ENCODE measurements at places on chromosomes 4 and X.

DNA sequence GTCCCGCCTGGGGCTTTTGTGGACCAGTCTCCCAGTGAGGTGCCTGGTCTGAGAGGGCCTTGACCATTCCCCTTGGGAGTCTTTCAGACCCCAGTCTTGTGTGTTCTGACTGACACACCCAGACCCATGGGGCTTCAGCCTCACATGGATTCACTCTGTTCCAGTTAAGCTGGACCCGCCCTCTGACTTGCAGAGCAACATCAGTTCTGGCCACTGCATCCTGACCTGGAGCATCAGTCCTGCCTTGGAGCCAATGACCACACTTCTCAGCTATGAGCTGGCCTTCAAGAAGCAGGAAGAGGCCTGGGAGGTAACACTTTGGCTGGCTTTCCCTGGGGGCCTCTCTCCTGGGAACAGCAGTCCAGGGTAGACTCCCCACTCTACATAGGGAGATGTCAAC, 6.8 kb downstream of the IL9R start:
- no peak for DNase-seq

DNA sequence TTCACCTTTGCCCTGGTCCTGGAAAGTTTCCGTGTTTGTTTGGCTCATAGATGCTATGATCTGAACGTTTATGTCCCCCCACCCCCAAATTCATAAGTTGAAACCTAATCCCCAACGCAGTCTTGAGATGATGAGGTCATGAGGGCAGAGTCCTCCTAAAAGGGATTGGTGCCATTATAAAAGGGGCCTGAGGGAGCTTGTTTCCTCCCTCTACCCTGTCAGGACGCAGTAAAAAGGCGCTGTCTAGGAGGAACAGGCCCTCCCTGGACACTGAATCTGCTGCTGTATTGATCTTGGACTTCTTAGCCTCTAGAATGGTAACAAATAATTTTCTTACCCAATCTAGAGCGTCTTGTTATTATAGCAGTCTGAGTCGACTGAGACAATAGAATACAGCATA, 2190.6 kb upstream of the TENM3 start:
- no peak for DNase-seq

- no peak for DNase-seq
Observed at GRCh38 chr4:111018216-111018615, 395.3 kb upstream of the PITX2 start.

- DNase-seq = no peak
Observed at GRCh38 chrX:48083212-48083611, 11.8 kb upstream of the ZNF630 start.

- peak; percentile 53 for DNase-seq
Observed at GRCh38 chr4:4981427-4981826, 37.8 kb downstream of the CYTL1 start.

DNA sequence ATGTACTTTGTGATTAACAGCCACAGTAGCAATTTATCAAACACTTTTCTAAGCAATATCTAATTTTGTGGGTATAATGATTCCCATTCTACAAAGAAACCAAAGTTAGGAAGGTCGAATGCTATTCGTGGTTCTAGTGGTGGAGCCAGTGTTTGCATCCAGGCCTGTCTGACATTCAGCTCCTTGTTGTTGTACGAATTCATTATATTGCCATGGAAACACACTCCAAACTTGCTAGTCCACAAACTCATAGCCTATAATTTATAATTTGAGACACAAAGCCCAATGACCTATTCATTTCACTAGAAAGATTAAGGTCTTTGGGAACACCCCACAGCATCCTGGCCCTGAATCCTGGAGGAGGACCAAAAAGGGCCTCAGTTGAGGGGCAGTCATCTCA, 52.0 kb upstream of the FRAS1 start:
- no peak for DNase-seq

DNA sequence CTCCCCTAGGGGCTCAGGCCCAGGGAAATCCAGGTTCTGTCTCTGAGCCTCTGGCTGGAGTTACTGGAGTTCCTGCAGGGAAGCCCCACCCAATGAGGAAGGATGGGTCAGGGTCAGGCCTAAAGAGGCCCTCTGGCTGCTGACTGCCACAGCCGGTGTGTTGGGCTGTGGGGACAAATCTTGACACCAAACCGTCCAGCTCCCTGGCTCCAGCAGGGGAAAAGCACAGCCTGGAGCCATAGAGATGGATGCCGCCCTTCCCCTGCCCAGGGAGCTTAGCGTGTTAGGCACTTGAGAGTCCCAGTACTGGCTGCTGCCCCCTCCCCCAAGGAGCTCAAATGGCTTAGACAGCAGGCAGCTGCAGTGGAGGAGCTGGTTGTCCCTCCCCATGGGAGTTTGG, 321.3 kb upstream of the LCORL start:
- no peak for DNase-seq

- no peak for DNase-seq
Observed at GRCh38 chrX:39479856-39480255, 617.9 kb downstream of the BCOR start.

GRCh38 chrX:19204636-19205035, 82.4 kb upstream of the ADGRG2 start:
- DNase-seq = no peak

GRCh38 chr4:188722911-188723310, 583.7 kb downstream of the TRIML1 start:
- peak; percentile 7 for DNase-seq

GRCh38 chr4:137740141-137740540, 207.8 kb upstream of the PCDH18 start:
- DNase-seq = no peak

- DNase-seq = no peak
Observed at GRCh38 chrX:10350981-10351380, 194.2 kb downstream of the CLCN4 start.

DNA sequence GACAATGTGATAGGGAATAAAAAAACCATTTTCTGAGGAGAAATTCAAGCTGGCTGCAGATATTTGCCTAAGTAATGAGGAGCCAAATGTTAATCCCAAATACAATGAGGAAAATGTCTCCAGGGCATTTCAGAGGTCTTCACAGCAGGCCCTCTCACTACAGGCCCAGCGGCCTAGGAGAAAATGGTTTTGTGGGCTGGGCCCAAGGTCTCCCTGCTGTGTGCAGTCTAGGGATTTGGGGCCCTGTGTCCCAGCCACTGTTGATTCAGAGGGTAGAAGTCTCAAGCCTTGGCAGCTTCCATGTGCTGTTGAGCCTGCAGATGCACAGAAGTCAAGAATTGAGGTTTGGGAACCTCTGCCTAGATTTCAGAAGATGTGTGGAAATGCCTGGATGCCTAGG, 778.7 kb downstream of the CENPC start:
- no peak for DNase-seq

DNA sequence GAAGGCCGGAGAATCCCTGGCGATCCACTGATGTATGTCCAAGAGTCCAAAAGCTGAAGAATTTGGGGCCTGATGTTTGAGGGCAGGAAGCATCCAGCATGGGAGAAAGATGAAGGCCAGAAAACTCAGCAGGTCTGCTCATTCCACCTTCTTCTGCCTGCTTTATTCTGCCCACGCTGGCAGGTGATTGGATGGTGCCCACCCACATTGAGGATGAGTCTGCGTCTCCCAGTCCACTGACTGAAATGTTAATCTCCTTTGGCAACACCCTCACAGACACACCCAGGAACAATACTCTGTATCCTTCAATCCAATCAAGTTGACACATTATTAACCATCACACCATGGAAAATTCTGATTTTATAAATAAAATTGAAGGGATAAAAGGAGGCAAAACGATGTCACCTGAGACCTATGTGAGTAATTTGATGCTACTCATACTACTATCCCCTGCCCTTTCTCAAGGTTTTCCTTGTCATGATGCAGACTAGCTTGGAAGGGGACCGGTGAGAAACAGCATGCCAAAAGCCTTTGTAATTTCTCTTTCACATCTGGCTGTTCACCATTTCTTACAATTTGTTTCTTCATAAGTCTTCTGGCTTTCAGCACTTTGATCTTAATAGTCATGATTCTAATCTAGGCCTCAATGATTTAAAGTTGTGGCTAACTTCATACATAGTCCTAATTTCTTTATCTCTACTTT, 9.7 kb upstream of the PYURF start:
- peak; percentile 62 for DNase-seq

GRCh38 chr4:110359076-110359475, 116.9 kb upstream of the ENPEP start:
- no peak for DNase-seq

DNA sequence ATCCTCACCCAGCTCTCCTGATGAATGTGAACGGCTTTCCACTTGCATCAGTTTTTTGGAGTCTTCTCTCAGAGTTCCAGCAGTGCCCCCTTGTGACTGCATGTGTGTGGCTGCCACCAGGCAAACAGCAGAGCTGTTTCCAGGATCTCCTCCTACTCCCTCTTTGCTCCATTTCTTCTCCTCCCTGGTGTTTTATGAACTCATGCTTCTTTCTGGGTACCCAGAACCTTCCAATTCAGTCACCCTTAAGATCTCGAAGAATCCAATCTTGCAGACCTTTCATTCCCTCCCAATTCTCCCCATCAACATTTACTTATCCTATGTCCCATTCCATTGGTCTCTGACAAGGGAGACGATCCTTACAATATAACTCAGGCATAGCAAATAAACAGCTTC, 6.8 kb upstream of the TCEANC start:
- DNase-seq = peak; percentile 53

DNA sequence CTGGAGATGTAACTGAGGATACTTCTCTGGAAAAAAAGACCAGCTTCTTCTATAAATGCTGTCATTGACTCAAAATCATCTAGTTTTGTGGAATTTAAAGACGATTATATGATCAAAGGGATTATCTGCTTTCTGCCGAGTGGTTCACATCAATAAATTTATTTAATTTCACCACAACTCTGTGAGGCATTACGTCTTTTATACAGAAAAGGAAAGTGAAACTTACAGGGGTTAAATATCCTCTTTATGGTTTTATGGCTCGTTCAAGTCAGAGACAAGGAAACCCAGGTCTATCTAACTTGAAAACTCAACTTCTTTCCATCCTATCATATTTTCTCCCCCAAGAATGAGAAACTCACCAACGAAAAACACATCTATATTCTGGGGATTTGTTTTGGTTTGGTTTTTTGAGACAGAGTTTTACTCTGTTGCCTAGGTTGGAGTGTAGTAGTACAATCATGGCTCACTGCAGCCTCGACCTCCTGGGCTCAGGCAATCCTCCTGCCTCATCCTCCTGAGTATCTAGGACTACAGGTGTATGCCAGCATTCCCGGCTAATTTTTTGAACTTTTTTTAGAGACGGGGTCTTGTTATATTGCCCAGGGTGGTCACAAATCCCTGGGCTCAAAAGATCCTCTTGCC, 377.9 kb upstream of the EMCN start:
- DNase-seq = no peak

DNA sequence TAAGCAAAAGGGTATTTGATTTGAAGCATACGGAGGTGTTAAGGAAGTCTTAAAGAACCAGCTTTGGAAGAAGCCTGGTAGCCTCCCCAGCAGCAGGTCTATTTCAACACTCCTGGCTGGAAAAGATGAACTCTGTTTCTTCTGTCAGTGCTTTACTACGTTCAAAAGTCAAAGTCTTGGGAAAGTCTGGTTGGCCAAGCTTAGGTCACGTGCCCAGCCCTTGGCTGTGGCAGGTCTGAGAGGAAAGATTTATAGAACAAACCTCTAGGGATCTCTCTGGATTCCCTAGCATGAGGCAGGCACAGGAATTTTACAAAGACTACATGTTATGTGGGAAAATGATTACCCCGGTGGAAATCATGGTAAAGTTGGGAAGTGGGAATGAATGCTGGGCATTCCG, 8.6 kb upstream of the ARHGAP10 start:
- DNase-seq = no peak

DNA sequence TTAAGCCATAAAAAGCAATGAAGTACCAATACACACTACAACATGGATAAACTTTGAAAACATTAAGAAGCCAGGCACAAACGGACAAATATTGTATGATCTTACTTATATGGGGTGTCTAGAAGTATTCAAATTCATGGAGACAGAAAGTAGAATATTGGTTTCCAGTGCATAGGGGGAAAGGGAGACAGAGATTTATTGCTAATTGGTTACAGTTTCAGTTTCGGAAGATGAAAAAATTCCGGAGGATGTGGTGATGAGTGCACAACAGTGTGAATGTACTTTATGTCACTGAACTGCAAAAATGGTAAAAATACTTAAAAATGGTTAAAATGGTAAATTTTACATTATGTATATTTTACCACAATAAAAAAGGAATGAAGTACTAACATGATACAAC, 5.1 kb upstream of the PRDX4 start:
- no peak for DNase-seq

DNA sequence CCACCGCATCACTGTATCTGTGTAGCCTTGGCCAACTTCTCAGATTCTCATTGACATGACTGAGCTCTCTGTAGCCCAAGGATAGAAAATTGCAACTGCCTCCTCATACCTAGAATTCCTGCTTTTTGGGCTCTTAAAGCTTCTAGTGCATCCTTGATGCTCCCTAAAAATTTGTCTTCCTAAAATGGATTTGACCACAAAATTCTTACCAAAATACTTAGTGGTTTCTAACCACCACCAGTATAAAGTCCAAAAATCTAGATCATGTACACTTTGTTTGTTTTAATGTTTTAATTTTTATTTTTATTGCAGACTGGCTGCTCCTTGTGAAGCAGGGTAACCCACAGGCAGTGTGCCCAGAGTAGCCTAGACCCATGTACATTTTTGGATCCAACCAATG, 75.5 kb downstream of the TBC1D9 start:
- DNase-seq = no peak

- DNase-seq = no peak
Observed at GRCh38 chr4:97394653-97395052, 748.6 kb downstream of the STPG2 start.

GRCh38 chr4:1393866-1394265, 12.4 kb downstream of the NKX1-1 start:
- DNase-seq = no peak

- no peak for DNase-seq
Observed at GRCh38 chrX:148611993-148612392, 111.6 kb downstream of the AFF2 start.

DNA sequence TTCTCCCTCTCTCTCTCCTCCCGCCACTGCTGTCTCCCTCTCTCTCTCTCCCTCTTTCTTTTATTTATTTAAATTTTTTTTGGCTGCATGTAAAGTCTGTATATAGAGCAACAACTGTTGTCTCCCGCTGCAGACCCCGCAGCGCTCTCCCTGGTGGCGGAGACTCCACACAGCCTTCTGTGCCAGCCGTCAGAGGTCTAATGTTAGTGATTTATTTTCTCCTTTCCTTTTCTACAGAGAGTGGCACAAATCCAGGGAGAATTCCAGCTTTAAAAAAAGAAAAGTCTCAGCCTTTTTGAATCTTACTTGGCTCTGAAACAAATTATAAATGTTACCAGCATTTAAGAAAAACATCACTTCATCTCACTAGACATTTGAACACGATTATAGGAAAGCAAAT, 106.2 kb downstream of the FAM9B start:
- DNase-seq = no peak

- no peak for DNase-seq
Observed at GRCh38 chr4:81724925-81725329, 253.2 kb upstream of the RASGEF1B start.

- DNase-seq = peak; percentile 42
Observed at GRCh38 chrX:103565752-103566151, 19.6 kb upstream of the TCEAL4 start.

GRCh38 chrX:31223817-31224216, 152.0 kb upstream of the FTHL17 start:
- no peak for DNase-seq
